SK-N-MC (cell line): ENCODE measurements at places on chromosomes 4 and X.
A peak's percentile ranks its signal among the peaks of the same experiment; 100 is the strongest.

DNA sequence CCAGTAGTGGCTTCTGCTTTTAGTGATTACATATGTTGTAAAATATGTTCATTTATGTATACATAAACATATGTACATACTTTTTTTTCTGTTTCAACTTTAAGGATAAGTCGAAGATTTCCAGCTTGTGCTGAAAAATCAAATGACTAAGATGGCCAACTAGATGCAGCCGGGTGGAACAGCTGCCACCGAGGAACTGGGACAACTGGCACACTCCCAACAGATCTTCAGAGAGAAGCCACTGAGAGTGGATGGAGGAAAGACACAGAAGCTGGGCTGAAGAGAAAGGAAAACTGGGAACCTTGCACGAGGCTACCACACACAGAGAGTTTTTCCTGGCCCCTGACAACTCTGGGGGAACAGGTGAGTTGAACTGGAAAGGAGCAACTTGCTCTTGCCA lies 207.5 kb downstream of the FAM47B start:
- DNase-seq = no peak

GRCh38 chr4:138348055-138348454 lies 105.9 kb upstream of the SLC7A11 start:
- DNase-seq = no peak

DNA sequence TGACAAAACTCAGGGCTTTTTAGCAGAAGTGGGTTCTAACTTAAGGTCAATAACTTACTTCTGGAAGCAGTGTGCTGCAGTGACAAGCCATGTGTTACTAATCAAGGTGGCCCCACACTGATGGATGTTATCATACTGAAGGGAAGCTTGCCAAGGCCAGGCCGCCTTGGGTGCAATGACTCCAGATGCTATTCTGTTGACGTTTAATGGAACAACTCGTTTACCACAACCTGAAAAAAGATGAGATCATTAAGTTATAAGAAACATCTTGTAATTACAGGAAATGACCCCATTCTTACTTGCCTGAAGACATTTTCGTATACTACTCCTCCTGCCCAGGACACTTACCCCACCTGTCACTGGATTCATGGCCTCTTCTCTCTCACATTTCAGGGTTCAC lies 38.9 kb upstream of the TMPRSS11D start:
- no peak for DNase-seq

GRCh38 chr4:23819041-23819511 lies 70.8 kb downstream of the PPARGC1A start:
- DNase-seq = no peak

- DNase-seq = no peak
Measured at GRCh38 chr4:130675266-130675665, 1579.3 kb downstream of the C4orf33 start.

DNA sequence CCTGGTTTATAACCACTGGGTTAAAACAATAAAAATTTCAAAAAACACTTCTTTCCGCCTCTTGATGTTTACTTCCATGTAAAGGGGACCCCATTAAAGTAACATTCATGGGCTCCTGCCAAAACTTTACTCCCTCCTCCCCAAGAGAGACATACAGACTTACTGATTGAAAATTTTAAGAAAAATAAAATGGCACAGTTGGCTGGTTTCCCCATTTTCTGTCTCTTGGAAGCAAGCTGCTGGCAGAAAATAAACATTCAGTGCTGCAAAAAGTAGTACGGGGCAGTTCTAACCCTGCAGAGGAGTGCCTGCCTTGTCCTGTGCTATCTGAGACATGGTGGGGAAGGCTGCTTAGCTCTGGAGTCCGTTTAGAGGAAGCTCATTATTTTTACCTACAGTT lies 187.3 kb upstream of the INTU start:
- DNase-seq = no peak

- no peak for DNase-seq
Measured at GRCh38 chr4:140246216-140246615, 92.2 kb upstream of the MAML3 start.

GRCh38 chr4:151325111-151325948 lies at the start of gene SH3D19:
Gene SH3D19, minus strand, starts transcription at chr4:151325605. Its CDS starts 253 bp downstream, at chr4:151325352.
- DNase-seq = no peak

DNA sequence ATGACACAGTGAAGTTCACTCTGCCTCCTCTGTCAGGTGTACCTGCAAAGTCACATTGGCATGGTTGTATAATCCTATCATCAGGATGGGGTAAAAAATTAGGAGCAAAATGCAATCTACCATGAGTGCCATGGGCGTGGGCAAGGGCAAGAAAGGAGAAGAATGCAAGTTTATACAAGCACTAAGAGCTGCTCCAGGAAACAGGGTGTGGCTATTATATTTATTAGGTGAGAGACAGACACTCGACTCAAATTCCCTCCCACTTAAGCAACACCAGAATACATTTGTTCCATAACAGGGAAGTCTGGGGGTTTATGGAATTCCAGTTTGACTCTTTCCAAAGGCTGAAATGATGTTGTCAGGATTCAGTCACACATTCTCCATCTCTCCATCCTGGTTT lies 378.8 kb downstream of the BCOR start:
- DNase-seq = no peak

GRCh38 chr4:3708103-3708510 lies 58.1 kb upstream of the ADRA2C start:
- DNase-seq = no peak

GRCh38 chr4:168723020-168723419 lies 226.2 kb downstream of the PALLD start:
- no peak for DNase-seq

GRCh38 chr4:80081566-80081965 lies 8.5 kb upstream of the ANTXR2 start:
- DNase-seq = no peak

DNA sequence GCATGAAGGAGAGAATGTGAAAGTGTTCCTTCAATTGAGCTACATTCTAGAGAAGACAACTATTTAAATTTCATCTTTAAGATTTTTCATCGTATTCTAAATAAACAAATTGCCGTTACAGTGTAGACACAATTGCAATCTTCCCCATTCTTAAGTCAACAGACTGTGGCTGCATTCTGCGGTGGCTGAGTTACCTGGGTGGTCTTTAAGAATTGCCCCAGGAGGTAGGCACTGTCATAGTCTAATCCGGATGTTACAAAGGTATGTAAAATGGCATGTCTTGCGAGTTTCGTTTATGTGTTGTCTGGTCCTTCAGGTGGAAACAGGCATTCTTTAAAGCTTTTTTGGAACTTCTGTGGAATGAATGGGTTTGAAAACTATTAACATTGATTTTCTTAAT lies 586.1 kb upstream of the PITX2 start:
- no peak for DNase-seq

DNA sequence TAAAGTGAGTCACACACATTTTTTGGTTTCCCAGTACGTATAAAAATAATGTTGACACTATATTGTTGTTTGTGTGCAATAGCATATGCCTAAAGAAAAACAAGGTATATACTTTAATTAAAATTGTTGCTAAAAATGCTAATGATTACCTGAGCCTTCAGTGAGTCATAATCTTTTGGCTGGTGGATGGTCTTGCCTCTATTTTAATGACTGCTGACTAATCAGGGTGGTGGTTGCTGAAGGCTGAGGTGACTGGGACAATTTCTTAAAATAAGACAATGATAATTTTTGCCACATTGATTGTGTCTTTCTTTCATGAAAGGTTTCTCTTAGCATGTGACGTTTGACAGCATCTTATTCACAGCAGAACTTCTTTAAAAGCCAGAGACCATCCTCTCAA lies 21.0 kb upstream of the ANXA10 start:
- DNase-seq = no peak

GRCh38 chr4:122542411-122543236 lies 78.2 kb downstream of the IL21 start:
- DNase-seq = no peak

DNA sequence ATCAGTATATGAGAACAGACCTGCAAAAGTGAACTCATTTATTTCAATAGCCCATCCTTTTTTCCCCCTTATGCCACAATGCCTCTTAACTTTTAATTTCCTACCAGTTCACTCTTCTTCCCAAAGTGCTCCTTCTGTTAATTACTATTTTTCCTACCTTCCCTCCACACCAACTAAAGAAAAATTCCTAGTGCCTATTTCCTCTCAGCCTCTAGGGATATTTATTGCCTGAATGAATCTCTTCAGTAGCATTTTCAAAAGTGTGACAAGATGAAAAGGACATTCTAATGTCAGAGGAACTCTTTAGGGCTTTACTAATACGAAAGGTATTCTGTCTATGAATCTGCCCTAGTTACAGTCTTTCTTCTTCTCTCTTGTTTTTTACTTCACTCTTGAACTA lies 181.1 kb upstream of the SPRY1 start:
- DNase-seq = no peak

- no peak for DNase-seq
Measured at GRCh38 chr4:68074397-68074796, 55.3 kb downstream of the TMPRSS11F start.

DNA sequence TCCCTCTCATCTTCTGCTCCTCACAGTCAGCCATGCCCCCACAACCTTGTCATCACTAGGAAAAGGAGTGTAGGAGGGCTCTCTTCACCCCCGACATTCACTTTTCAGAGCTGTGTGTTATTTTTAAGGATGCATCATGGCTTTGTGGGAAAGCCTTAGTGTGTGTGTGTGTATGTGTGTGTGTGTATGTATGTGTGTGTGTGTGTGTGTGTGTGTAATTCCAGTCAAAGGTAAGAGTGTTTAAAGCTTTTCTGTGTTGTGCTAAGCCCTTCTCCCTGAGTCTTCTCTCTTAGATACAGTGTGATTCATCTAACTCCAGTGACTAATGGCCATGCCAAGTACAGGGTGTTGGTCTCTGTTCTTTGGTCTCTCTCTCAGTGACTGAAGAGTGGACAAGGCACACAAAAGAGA lies 76.6 kb downstream of the CHIC2 start:
- no peak for DNase-seq

GRCh38 chr4:91267543-91267942 lies 1036.2 kb upstream of the GRID2 start:
- DNase-seq = peak; percentile 83

DNA sequence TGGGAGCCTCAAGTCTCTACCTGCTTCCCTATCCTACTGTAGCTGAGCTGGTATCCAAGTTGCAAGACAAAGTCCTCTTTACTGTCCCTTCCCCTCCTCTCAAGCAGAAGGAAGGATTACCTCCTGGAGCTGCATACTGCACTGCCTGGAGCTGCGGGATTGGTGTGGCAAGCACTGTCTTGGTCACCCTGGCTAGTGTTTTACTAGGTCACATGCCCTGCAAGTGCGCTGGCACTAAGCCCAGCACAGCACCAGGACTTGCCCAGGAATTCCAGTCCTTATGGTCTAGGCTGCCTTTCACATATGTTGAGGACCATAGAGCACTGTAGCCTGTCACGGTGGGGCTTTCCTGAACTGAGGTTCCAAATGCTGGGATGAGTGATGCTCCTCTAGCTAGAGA lies 227.3 kb upstream of the ZC4H2 start:
- no peak for DNase-seq

- no peak for DNase-seq
Measured at GRCh38 chrX:48002319-48002718, 1.5 kb downstream of the ZNF182 start.

GRCh38 chrX:19285857-19286256 lies 57.9 kb upstream of the PDHA1 start:
- DNase-seq = no peak

- no peak for DNase-seq
Measured at GRCh38 chr4:5720980-5721379, 10.0 kb downstream of the EVC start.

DNA sequence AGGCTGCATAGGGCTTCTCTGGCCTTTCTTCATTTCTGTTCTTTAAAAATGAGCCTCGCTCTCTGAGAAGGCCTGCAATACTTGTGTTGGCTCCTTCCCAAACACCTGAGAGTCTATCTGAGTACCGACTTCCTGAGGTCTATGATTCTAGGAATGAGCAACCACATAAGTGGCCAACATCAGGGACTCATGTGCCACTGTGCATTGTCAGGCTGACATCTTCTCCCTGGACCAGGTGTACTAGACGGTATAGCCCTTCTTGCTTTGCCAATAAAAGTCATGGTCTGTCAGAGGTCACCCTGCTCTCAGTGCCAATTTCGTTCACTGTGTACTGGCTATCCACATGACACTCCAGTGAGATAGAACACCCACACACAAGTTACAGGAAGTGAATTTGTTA lies 67.4 kb upstream of the EPHA5 start:
- DNase-seq = no peak
